ENCODE measurements at places on chromosomes 4 and X.

GRCh38 chr4:61185288-61185687, 14.8 kb upstream of the ADGRL3 start:
- DNase-seq = no peak

GRCh38 chrX:119757979-119758730, at the start of gene SOWAHD:
SOWAHD (plus strand) TSS chrX:119758588; CDS start chrX:119758668, 80 bp downstream.
- no peak for DNase-seq

DNA sequence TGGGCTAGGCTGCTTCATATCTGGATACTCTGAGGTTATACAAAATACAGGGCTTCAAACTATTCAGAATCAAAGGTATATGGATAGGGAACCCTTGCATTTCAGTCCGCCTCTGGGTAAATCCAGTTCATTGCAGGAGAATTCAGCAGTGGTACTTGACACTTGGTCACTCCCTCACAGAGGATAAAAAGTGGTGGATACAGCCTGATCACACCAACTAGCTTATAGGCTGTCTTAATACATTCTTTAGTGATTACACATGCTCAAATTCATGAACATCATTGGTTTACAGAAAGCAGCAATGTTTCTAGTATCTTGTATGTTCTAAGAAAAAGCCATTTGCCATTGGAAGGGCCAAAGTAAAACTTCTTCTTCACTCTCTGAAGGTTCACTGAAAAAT, 104.8 kb upstream of the PDE5A start:
- no peak for DNase-seq

- DNase-seq = no peak
Observed at GRCh38 chr4:106601519-106601918, 232.9 kb upstream of the GIMD1 start.

DNA sequence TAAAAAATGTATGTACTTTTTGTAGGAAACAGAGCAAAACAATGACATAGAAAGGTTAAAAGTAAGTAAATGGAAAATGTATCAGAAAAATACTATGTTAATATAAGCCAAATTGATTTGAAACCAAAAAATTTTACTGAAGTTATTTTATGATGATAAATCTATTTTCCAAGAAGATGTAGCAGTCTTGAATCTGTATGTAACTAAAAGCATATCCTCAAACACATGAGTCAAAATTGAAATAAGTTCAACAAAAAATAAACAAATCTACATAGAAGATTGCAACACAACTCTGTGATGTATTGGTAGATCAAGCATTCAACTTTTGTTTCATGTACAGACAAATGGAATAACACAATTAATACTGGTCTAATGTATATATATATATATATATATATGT, 450.0 kb downstream of the SPRY1 start:
- no peak for DNase-seq

- DNase-seq = peak; percentile 61
Observed at GRCh38 chr4:25180524-25181131, 20.4 kb upstream of the SEPSECS start.

DNA sequence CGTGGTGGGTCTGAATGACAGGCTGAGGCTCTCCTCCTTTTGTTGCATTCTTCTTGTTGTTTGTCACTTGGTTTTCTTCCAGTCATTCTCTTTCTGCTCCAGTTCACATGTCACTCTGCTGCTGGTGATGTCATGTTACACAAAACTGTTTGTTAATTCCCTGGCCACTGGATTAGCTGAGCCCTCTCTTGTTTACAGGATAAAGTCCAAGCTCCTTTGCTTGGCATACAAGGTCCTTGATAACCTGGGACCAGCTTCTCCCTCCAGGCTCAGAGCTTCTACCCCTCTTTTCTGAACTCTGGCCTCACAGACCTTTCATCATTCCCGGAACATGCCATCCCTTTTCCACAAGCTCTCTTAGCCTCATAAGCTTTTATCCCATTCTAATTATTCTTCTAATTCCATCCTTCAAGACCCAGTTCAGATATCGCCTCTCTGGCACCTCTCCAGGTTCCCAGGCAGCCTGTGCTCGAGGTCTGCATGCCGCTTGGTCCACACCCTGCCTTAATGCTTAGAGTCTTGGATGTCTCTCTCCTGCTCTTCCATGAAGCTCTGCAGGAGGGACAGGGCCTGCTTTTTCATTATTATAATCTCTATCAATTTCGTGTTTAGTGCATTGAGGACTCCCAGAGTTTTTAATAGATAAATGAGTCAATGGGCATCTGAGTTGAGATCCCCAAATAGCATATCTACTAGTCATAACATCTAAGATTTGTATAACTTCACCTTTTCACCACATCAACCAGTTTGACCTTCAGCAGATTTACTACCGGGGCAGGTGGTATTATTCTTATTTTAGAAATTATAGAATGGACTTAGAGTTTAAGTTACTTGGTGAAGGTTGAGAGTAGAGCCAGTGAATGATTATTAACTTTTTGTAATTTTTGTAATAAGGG, 98.7 kb downstream of the TMEM131L start:
- DNase-seq = peak; percentile 22

GRCh38 chr4:129167640-129168260, 71.8 kb downstream of the C4orf33 start:
- DNase-seq = no peak

DNA sequence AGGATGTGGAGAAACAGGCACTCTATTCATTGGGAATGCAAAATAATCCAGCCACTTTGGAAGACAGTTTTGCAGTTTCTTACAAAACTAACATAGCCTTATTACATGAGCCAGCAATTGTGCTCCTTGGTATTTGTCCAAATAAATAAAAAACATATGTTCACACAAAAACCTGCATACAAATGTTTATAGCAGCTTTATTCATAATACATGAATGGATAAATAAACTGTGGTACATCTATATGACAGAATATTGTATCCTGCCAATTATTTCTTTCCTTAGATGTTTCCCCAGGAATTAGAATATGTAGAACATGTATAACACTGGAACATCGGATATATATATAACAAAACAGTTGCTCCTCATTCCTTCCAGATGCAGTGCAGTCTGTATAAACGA, 57.7 kb upstream of the VEGFC start:
- no peak for DNase-seq

GRCh38 chrX:113370006-113370405, 529.4 kb upstream of the AMOT start:
- DNase-seq = no peak

GRCh38 chrX:129493643-129494042, 29.6 kb downstream of the SMARCA1 start:
- peak; percentile 74 for DNase-seq

DNA sequence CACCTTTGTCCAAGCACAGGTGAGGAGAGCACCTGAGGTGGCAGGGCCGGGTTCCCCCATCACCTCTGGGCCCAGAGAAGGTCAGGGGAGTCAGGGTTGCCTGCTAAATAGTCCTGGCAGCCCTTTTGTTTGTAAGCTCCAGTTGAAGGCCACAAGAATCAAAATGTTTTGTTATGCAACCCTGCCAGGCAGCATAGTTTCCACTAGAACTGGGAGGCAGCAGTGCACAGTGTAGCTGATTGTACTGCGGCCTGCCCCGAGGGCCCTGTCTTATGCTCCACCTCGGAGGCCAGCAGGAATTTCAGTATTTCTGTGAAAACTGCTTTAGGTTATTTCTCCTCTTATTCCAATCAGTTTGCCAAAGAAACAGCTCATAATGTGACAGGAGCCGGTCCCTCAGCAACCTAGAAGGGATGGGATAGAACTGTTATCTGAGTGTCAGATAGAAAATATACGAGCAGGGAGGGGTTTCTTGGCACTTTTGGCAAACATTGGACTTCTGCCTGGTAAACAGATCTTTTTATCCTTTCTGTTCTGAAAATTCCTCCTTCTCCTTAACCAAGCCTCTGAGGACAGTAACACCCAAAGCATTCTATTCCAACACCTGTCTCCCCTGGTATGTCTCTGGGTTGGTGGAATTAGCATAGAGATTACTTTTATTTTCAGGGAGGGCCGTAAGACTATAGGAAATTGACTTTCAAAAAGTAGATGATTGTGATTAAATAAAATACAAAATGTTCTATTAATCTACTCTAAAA, 93.6 kb downstream of the LNX1 start:
- DNase-seq = no peak

GRCh38 chr4:150096625-150097024, 18.4 kb downstream of the DCLK2 start:
- DNase-seq = no peak

DNA sequence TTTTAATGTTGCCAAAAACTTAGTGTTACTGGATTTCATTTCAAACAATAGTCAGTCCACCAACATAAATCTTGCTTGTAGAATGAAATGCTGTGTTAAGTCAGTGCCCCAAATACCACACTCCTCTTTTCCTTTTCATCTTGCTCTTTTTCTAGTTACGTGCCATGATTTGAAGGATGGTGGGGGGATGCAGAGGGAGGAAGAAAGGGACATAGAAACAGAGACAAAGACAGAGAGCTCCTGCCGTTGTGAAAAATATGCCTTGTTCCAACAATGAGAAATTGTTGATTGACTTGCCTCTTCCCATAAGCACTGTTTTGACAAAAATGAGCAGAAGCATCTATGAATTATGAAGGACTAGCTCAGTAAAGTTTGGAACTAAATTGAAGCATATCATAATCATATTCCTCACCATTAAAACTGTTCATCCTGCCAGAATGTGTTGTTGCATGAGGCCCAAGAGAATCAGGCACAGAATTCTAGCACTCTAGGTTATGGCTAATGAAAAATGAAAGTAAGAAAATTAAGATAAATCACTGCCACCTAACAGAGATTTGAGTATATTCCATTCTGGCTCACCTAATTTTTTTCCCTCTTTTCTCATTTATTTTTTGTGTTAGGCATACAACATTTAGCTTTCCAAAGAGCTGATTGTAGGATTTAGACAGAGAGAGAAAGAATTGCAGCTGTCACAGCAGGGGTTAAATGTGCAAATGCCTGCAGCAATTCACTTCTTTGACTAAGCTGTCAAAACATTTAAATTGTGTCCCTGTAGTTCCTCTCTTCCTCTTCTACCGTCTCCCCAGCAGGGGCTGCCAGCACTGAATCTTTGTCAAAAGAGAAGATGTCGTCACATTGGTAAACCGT, 111.6 kb upstream of the PTPN13 start:
- peak; percentile 15 for DNase-seq

GRCh38 chrX:20418379-20419150, 151.9 kb upstream of the RPS6KA3 start:
- no peak for DNase-seq

DNA sequence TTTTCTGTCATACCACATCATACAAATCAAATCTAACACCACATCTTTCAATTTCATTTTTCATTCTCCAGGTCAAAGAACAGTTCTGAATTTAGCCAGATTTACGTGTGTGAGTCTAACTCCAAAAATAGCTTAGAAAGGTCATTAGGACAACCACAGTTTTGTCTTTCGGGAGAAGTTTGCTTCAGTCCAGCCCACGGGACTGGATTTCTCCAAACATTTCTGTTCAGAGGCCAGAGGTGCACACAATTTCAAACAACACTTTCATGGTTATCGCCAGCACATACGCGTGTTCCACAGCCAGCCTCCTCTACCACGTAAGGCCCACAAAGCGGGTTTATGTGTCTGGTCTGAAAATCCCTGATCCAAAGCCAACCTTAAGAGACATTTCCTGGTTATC, 65.9 kb downstream of the VEGFC start:
- no peak for DNase-seq

GRCh38 chr4:27018076-27018475, 157.4 kb downstream of the STIM2 start:
- no peak for DNase-seq

DNA sequence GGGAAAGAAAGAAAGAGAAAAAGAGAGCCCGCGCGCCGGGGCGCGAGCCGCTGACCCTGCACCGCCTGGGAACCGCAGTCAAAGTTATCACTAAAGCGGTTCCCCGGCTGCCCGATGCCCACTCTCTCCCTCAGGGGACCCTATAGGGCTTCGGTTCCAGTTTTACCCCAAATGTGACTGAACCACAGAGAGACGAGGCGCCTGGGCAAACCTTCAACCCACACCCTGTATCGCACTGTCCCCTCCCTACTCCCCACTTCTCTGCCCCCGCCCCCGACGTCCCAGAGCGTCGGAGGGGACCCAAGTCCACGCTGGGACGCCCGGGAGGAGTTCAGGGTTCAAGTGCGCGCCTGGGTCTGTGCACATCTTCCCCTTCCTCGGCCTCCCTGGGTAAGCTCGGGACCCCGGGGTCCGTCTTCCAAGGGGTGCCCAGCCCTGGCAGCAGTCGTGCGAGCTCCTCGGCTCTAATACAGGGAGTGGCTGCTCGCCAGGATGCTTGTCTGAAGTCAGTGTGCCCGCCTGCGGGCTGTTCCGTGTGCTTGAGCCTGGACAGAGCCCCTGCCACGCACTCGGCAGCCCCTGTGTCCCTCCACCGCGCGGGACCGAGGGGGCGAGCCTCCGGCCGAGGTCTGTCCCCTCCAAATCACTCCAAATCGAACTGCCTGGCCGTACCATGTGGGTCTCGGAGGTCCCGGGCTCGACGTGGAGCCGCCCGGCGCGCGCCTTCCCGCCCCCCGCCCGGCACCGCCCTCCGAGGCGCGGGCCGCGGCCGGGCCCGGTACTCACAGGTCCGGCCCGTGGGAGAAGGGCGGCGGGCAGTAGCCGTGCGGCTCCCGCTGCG, 960 bp downstream of the TRPC3 start:
- DNase-seq = no peak

DNA sequence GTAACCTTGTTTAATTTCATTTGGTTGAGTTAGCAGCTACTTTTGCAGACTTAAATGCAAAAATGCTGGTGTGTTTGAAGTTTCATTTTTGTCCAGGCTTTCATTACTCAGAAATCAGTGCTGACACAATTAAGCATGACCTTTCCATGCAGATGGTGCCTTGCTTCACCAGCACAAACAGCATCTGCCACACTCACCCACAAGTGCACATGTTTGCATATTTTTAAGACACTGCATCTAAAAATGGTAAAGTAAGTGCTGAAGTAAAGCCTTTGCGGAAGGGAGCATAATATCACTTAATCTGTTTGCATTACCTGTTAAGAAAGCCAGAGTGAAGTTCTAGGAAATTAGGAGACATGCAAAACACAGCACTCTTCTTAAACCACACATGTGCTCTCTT, 7.3 kb upstream of the DAPP1 start:
- DNase-seq = no peak

DNA sequence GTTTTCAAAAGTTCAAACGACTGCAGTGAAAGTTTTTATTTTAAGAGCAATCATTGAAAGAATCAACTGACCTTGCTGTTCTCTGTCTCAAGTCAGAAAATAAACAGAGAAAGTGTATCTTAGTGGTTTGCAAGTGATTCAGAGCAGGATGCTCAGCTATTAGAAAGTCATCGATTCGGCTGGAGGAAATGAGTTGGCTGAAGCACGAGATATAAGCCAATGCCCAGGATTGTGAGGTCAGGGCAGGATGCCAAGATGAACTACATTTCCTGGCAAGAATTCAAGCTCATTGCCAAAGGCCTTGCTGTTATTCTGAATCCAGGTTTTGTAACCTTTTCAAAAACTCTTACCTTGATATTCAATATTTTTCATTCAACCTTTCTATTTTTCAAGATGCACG, 541.4 kb upstream of the BOD1L1 start:
- DNase-seq = peak; percentile 40

Measured in RKO (cell line).